ENCODE measurements at places on chromosomes 5 and 9.

DNA sequence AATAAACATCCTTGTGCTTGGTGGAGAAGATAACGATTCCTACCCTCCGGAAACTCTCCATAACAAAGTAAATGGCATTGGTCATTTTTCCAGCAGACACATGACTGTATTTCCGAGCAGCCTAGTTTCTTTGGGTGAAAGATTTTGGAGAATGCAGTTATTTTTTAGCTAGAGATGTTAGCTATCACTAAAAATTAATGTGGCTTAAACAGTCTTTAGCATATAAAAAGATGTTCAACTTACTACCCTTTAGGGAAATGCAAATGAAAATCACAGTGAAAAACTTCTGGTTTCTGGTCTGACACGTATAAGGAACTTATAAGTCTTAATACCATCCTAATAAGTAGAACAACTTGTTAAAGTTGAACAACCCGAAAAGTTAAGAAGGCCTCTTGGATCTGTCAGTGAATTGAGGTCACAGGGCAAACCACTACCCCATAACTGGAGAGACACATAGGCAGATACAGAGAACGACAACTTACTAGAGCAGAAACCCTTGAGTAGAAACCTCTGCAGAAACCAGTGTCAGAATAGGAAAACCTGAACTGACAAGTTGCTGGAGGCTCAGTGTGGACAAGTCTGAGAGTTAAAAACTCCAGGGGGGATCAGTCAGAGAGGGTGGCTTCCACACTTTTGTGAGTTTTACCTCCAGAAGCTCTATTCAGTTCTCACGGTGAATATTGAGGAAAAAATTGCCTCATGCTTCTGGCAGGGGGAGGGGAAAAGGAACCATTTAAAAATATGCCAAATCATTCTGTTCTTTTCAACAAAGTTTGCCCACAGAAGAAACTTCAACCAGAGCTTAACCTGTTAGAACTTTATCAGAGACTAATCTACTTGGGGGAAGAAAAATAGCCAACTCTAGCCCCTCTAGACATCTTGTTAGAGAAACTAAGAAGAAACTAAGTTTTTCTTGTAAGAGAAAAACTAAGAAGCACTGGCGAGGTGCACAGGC lies 325.2 kb upstream of the RPS23 start:
- no peak for DNase-seq

DNA sequence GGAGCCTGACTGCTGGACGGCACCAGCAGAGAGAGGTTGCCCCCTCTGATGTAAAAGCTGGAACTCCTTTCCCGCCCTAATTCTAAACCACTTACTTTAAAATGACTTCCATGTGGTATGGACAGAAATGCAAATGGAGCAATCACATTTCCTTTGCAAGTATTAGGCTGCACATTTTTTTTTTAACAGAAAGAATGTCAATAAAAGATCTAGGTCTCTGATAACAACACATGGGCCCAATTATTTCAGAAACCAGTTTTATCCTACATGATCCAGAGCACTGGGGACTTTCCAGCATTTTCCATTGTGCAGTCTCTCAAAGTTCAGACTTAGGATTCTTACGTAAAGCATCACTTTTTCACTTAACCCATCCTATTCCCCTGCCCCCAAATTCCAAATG lies 203.7 kb downstream of the NXNL2 start:
- no peak for DNase-seq

DNA sequence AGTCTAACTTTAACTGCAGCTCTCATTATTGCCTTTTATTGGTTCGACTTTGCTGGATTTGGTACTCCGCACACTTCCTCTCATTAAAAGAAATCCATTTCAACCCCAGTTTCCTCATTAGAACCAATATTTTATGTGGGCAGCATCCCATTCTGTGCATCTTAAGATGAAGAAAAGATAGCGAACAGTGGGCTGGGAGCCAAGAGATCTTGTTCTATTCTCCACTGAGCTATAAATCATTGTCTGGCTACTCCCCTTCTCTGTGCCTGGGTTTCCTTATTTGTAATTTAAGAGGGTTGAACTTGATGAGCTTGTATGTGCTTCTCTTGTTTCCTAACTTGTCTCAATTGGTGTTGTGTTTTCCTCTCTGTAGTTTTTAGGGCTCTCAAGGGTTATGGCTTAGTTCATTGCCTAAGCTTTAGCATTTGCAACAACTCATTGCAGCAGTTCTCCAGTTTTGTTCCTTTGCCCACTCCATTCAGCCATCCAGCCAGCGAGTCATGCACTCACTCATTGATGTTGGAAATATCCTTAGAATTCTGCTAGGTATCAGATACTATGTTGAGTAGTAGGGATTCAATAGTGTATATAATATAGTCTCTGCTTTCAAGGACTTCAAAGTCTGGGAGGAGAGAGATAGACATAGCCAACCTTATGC lies 273.3 kb upstream of the TNC start:
- no peak for DNase-seq

DNA sequence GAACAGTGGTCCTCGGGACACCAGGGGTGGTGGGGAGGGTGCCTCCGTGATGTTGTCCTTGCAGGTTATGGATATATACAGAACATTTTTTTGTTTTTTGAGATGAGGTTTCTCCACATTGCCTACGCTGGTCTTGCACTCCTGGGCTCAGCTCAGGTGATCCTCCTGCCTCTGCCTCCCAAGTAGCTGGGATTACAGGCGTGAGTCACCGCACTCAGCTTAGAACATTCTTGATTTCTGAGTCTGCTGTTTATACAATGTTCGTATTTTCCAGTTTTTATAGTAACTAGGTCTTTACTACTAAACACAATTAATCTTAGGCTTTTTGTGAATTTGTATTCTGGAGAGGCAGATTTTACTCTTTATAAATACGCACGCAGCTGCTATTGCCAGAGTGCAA lies 6.0 kb downstream of the PMPCA start:
- no peak for DNase-seq

DNA sequence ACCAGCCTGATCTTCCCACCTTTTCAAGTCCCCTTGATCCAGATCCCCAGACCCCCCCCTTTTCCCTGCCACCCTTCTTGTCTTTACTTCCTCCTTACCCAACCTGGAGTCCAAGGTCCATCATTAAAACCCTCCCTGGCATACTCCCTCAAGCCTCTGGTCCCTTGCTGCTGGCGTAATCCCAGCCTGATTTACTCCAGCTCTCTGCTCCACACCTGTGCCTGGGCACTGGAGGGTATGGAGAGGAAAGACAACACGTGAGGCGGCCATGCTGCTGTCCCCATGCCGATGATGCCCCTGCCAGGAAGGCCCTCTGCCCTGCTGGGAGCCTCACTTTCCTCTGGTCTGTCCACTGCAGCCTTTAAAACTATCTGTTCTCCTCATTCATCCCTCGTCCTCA lies 5.1 kb downstream of the B4GALT7 start:
- DNase-seq: no peak

- DNase-seq: peak; percentile 49
Measured at GRCh38 chr9:93305497-93306020, 121.6 kb downstream of the WNK2 start.

GRCh38 chr9:92385477-92385876 lies 18.9 kb downstream of the OGN start:
- DNase-seq: no peak

DNA sequence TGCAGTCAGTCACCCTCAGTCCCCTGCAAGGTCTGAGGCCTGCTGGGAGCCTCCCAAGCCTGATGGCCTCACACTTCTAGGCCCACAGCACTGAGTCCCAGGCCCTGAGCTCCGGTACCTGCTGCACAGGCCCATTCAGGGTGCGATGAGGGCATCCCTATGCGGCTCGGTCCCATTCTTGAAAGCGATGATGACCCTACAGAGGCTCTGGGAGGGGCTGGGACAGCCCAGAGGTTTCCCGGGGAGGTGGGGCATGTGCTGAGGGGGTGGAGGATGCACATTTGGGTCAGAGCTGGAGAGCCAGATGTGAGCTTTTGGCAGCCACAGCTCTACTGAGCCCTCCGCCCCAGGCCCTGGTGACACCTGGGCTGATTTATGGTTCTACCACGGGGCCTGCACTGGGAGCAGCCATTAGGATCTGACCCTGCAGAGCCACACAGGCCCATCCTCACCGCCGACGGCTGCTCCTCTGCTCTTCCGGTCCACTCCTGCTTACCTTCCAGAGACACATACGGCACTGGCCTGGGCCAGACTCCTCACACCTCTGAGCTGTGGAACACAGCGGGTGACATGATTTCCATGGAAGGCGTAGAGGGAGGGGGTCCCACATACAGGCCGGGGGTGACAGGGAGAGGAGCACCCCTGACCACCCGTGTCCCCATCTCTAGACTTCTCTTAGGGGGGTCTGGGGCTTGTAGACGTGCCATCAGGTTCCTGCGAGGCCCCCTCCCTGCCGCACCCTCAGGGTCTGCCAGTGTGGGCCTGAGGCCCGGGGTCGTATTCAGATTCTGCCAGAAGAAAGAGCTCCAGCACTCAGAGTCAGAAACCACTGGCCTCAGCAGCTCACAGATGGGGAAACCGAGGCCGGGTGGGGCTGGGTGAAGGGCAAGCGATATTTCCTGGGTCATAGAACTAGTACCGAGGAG lies 53.4 kb downstream of the COL23A1 start:
- DNase-seq: no peak

DNA sequence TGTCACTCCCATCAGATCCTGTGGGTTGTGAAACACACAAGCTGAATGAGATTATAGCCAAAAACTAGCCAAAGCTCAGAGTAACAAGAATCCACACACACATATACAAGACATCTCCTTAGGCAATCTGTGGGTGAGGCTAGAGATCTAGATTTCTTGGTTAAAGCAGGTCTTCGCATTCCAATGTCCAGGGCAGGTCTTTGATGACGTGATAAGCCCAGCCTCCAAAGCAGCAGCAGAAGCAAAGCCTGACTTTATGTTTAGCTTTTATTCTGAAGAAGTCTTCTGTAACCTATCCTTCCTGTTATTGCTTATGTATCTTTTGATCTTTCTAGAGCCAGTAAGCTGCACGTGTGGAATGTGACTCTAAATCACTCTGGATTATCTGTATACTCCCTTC lies 199.1 kb upstream of the SLC30A5 start:
- no peak for DNase-seq

DNA sequence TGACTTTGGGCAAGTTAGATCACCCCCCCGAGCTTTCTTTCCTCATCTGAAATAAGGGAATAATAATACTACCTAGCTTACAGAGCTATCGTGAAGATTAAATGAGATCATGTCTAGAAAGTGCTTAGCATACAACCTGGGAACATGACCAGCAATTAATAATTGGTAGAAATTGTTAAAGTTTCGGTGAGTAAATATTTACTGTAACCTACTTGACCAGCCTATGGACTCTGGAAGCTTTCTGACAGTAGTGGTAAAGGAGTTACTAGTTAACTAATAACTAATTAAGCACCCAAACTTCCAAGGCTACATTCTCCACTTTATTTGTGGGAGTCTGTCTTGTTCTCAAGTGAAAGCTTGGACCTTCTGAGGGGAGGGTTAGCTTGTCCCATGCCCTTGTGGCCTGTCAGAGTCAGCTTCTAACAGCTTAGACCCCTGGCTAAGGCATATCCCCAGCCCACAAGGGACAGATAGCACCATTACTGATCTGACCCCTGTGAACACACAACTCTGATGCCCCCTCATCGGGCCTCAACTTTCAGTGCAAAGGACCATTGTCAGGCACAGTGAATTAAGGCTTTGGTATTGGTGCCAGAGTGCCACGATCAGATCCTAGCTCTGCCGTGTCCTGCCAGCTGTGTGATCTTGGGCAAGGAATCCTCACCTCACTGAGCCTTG lies 58.7 kb upstream of the SAP30L start:
- DNase-seq: no peak

- no peak for DNase-seq
Measured at GRCh38 chr9:111668026-111668573, 6.7 kb downstream of the GNG10 start.

GRCh38 chr5:134206627-134207160 lies 19.2 kb downstream of the PPP2CA start:
- no peak for DNase-seq

- peak; percentile 85 for DNase-seq
Measured at GRCh38 chr9:16386007-16386826, 484.3 kb downstream of the BNC2 start.

DNA sequence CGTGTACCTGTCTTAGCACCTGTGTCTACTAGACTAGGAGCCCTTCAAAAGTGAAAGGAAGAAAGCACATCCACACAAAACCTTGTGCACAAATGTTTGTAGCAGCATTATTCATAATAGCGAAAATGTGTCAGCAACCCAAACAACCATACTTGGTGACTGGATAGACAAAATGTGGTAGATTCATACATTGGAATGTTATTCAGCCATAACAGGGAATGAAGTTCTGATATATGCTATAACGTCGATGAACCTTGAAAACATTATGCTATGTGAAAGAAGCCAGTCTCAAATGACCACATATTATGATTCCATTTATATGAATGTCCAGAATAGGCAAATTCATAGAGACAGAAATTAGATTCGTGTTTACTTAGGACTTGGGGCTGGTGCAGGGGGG lies 57.8 kb upstream of the LARP1 start:
- DNase-seq: no peak

GRCh38 chr9:117403848-117404247 lies 11.0 kb downstream of the ASTN2 start:
- DNase-seq: no peak

DNA sequence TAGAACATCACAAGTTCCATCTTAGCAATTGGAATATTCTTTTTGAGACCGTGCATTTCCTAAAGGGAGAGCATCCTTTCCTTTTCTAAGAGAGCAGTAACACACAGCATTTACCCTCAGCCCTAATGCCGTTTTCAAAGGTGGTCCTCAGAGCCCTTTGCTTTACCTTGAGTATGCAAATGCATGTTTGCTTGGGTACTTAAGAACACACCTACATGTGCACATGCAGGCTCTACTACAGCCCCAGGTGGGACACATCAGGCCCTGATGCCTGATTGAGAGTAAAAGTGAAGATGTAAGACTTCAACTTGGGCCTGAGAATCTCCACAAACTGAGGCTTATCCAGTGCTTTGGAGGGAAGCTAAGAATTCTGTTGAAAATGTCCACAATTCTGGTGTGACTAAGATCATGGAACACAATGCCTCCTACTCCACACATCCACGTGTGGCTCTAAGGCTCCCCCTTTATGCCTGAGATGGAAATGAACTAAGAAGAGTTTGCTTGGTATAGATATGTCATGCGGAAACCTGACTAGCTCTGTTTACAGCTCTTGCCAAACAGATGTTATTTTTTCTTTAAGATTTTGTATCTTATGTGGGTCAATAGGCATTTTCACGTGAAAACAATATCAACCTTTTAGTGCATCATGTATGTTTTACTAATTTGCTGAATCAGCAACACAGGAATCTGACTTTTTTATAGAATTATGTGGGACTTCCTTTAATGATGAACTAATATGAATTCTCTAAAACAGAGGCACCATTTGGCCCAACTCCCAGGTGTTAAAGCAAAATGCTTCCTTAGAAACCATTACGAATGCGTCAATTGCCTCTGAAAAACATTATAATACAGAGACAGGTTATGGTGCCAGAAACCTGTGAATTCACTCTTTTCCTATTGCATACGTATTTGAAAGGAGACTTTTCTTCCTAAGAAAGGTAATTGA lies 48.9 kb upstream of the SLC2A8 start:
- DNase-seq: no peak

GRCh38 chr9:77834898-77835488 lies 186.9 kb upstream of the GNA14 start:
- DNase-seq: no peak

Measured in vagina (tissue), 2 donors.